Mesothelial cell of epicardium (in vitro differentiated cells): ENCODE measurements at places on chromosomes 6 and 20.
A peak's percentile ranks its signal among the peaks of the same experiment; 100 is the strongest.

- no peak overlapping the region for H3K27ac ChIP-seq
- H3K36me3 ChIP-seq: peaks cover 21% of the 10 kb centered on the region
- H3K4me1 ChIP-seq: no peaks in the 10 kb centered on the region
- H3K27me3 ChIP-seq: no peaks in the 10 kb centered on the region
- H3K4me3 ChIP-seq: no peak overlapping the region
- DNase-seq: no peak
These were observed 38.6 kb downstream of the OVOL2 start for GRCh38 chr20:18019068-18019467.

GRCh38 chr6:154096834-154097233, 57.8 kb downstream of the OPRM1 start:
- DNase-seq: no peak
- H3K27ac ChIP-seq: no peak overlapping the region
- no peaks in the 10 kb centered on the region for H3K36me3 ChIP-seq
- H3K4me1 ChIP-seq: peaks cover 8% of the 10 kb centered on the region
- H3K4me3 ChIP-seq: no peak overlapping the region

DNA sequence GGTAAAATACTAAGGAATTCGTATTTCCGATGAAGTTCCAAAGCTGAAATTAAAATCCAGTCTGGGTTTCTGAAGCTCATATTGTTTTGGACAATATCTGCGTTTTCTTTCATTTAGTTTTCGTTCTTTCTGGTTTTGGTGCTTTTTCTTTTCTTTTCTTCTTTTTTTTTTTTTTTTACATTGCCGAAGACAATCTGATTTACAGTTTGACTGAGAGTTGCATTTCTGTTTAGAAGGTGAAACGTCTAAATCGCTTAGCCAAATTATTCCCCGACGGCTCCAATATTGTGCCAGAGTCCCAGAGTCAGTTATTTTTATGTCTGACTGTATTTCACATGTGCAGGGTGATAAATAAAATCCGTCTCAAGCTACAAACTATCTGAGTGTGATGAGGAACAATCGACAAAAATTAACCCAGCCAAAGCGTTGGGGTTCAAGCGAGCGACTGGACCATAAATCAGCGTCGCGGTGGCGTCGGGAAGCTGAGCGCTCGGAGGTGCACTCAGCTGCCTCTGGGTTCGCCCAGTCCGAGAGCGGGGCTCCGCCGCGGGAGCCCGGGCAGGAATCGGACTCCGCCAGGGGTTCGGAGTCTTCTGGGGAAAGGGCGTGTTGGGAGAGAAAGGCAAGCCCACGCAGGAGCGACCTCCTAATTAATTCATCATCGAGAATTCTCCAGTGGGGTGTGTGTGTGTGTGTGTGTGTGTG, 8.2 kb upstream of the TBX18 start:
- peak overlapping the region; percentile 37 for H3K4me3 ChIP-seq
- peaks cover 20% of the 10 kb centered on the region for H3K4me1 ChIP-seq
- no peak overlapping the region for H3K27ac ChIP-seq
- H3K27me3 ChIP-seq: peaks cover 96% of the 10 kb centered on the region

- no peaks in the 10 kb centered on the region for H3K4me1 ChIP-seq
- no peak overlapping the region for H3K4me3 ChIP-seq
- no peak overlapping the region for H3K27ac ChIP-seq
These were observed 158.3 kb downstream of the DOK5 start for GRCh38 chr20:54633374-54634355.

DNA sequence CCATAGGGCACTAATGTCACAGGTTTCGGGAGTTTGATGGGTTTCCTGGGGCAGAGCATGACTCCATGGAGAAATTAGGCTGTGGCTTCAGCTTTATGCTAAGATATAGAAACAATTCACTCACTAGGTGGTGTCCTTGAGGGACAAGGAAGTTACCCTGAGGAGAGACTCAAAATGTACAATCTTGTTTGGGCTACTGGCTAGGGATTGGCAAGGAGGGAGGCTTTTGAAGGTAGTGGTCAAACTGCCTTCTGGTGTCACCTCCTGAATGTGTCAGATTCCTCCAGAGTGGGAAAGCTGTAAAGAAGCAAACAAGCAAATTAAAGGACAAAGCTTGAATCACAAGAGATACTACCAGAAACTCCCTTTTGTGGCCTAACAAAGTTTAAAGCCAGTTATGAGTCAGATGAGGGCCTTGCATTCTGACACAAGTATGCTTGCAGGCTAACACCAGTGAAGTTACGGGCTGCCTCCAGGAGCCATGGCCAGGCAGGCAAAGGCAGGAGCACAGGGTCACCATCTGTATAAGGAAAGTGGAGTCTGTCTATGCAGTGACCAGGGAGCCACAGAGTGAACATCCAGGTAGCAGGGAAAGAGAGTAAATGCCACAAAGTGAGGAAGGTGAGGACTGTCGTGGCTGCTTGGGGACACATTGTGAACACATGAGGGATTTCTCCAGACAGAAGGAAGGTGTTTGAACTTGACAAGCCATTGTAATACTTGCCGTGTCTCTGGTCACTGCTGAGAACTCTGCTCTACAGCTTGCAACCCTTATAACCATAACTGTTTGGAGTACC, 107.7 kb upstream of the DTNBP1 start:
- no peaks in the 10 kb centered on the region for H3K36me3 ChIP-seq
- no peaks in the 10 kb centered on the region for H3K27me3 ChIP-seq
- H3K4me1 ChIP-seq: peaks cover 14% of the 10 kb centered on the region
- DNase-seq: no peak

DNA sequence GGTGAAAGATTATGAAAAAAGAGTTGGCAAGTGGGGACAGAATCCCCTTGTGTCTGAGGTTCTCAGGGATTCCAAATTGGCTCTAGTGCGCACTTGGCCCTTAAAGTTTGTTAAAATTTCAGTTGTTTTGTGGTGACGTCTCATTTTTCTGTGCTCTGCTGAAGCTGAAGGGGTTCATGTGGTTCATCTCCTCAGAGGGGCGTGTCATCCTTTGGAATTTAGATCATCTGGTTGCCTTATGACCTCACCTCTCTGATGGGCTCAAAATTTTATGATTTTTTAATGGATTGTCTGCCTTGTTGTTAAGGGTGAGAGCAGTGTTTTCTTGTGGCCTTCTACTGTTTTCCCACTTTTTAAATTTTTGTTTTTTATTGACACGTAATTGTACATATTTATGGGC, 20.3 kb downstream of the CYB5R4 start:
- no peaks in the 10 kb centered on the region for H3K27me3 ChIP-seq
- peaks cover 9% of the 10 kb centered on the region for H3K4me1 ChIP-seq
- DNase-seq: no peak
- no peaks in the 10 kb centered on the region for H3K36me3 ChIP-seq
- H3K27ac ChIP-seq: no peak overlapping the region

- peaks cover 4% of the 10 kb centered on the region for H3K27me3 ChIP-seq
- H3K4me1 ChIP-seq: peaks cover 10% of the 10 kb centered on the region
- peak overlapping the region; percentile 10 for H3K27ac ChIP-seq
- no peak for DNase-seq
- H3K4me3 ChIP-seq: peak overlapping the region; percentile 7
- H3K36me3 ChIP-seq: no peaks in the 10 kb centered on the region
These were observed 91.1 kb upstream of the OPRM1 start for GRCh38 chr6:153947808-153948447.
